ENCODE measurements at places on chromosomes 2 and 18. TPM values are rescaled to one million over a fixed set of nuclear protein-coding genes. Genes with fewer than 3 reads are reported as not detected.

Gene GKN1
- not detected for total RNA-seq

Gene GMCL1
- total RNA-seq: 8.0 TPM

Gene STAT4
- total RNA-seq: 15.1 TPM

DNA sequence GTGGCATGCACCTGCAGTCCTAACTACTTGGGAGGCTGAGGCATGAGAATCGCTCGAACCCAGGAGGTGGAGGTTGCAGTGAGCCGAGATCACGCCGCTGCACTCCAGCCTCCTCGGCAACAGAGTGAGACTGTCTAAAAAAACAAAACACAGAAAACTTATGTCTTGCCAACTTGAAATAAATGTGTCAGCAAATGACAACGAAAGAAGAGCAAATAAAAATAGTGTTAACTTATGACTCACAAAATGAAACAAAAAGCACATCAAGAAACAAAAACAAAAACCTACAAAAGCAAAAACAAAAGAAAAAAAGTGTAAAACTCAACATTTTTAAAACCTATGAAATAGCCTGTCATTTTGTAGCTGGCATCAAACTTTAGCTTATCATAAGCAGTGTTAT is 65.2 kb downstream of the KCNH7 start:
- H3K4me1 ChIP-seq: no peaks in the 10 kb centered on the region
- no peak overlapping the region for H3K27ac ChIP-seq
- no peaks in the 10 kb centered on the region for H3K27me3 ChIP-seq
- DNase-seq: no peak
- H3K36me3 ChIP-seq: no peaks in the 10 kb centered on the region

DNA sequence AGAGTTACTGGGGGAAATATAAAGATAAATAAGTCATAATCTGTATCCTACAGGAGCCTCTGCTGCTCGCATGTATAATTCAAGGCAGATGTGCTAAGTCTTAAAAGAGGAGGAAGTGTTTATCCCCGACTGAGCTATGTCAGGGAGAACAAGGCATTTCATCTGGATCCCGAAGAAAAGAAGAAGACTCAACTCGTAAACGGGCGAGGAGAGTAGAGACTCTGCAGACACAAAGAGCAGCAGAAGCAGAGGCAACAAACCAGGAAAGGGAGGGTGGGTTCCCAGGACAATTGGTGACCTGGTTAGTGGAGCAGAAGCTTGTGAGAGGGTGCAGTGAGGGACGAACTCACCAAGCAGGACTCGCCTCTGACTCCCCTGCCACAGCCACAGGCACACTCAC is 368.6 kb downstream of the EIPR1 start:
- H3K36me3 ChIP-seq: no peaks in the 10 kb centered on the region
- H3K4me1 ChIP-seq: no peaks in the 10 kb centered on the region
- H3K27ac ChIP-seq: no peak overlapping the region
- no peak for DNase-seq
- peaks cover 25% of the 10 kb centered on the region for H3K27me3 ChIP-seq

DNA sequence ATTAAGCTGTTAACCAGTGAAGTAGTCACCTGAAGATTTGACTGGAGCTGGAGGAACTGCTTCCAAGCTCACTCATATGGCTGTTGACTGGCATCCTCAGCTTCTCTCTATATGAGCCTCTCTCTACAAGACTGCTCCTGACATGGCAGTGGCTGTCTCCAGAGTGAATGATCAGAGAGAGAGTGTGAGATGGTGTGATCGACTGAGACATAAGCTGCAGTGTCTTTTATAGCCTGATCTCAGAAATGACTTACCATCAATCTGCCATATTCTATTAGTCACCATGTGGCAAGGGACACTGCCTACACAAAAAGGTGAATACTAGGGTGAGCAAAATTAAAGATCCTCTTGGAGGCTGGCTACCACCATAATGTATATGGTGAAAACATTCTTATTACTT is 7.8 kb upstream of the RBMS1 start:
- no peak overlapping the region for H3K27ac ChIP-seq
- H3K4me1 ChIP-seq: no peaks in the 10 kb centered on the region
- DNase-seq: no peak
- no peak overlapping the region for H3K4me3 ChIP-seq
- H3K27me3 ChIP-seq: peaks cover 7% of the 10 kb centered on the region
- H3K36me3 ChIP-seq: no peaks in the 10 kb centered on the region

GRCh38 chr2:223262946-223263345 is 211.0 kb downstream of the KCNE4 start:
- H3K4me3 ChIP-seq: no peak overlapping the region
- no peak overlapping the region for H3K27ac ChIP-seq
- DNase-seq: no peak
- peaks cover 2% of the 10 kb centered on the region for H3K27me3 ChIP-seq
- H3K4me1 ChIP-seq: no peaks in the 10 kb centered on the region
- no peaks in the 10 kb centered on the region for H3K36me3 ChIP-seq

- H3K27ac ChIP-seq: no peak overlapping the region
- H3K4me3 ChIP-seq: no peak overlapping the region
- H3K4me1 ChIP-seq: no peaks in the 10 kb centered on the region
- H3K27me3 ChIP-seq: peaks cover 24% of the 10 kb centered on the region
- no peaks in the 10 kb centered on the region for H3K36me3 ChIP-seq
Measured at GRCh38 chr2:18518116-18519111, 42.0 kb downstream of the RDH14 start.

GRCh38 chr2:165373278-165374010 is 96.1 kb upstream of the CSRNP3 start:
- H3K36me3 ChIP-seq: no peaks in the 10 kb centered on the region
- DNase-seq: no peak
- no peak overlapping the region for H3K4me3 ChIP-seq
- H3K27ac ChIP-seq: no peak overlapping the region
- no peaks in the 10 kb centered on the region for H3K27me3 ChIP-seq
- H3K4me1 ChIP-seq: no peaks in the 10 kb centered on the region

DNA sequence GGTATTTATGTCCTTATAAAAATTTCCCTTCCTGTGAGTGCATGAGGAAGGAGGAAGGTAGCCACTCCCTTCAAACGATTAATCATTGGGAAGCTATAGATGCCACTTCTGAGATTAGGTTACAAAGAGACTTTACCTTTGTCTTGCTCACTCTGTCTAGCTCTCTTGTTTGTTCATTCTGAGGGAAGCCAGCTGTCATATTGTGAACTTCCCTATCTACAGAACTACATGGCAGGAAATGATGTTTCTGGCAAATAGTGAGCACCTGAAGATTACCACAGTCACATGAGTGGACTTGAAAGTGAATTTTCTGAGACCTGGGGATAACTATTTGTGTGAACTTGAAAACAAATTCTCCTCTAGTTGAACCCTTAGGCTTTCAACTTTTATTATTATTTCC is 776.8 kb downstream of the CCDC85A start:
- DNase-seq: no peak
- H3K36me3 ChIP-seq: no peaks in the 10 kb centered on the region
- H3K27ac ChIP-seq: no peak overlapping the region
- no peaks in the 10 kb centered on the region for H3K27me3 ChIP-seq
- no peak overlapping the region for H3K4me3 ChIP-seq

DNA sequence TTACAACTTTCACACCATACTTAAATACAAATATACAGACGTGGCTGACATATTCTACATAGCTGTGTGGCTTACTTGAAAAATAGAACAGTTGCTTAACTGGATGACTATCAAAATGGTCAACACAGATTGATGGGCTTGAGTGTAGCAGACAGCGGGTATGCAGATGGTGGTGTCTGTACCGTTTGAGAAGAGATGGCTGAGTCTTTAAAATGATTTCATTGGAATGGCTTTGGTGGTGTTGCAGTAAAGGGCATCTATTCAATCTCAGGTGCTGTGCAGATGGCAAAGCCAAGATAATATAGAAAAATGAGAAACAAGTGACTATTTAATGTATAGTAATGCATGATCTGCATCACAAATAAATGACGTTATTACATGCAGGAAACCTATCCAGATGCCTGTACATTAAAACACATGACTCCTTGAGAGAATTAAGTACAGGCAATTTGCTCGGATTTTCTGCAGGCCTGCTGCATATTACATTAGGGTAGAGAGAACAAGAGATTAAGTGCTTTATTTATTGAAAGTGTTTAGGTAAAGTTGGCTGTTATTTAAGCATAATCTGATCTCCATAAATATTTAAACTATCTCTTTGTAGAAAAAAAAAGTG is 68.5 kb downstream of the AGPS start:
- H3K4me3 ChIP-seq: no peak overlapping the region
- no peaks in the 10 kb centered on the region for H3K4me1 ChIP-seq
- DNase-seq: no peak
- H3K27ac ChIP-seq: no peak overlapping the region
- no peaks in the 10 kb centered on the region for H3K27me3 ChIP-seq
- peaks cover 49% of the 10 kb centered on the region for H3K36me3 ChIP-seq

GRCh38 chr18:68803356-68803755 is 5.5 kb downstream of the CCDC102B start:
- H3K27ac ChIP-seq: no peak overlapping the region
- no peak overlapping the region for H3K4me3 ChIP-seq
- H3K27me3 ChIP-seq: no peaks in the 10 kb centered on the region

- no peaks in the 10 kb centered on the region for H3K36me3 ChIP-seq
- H3K27me3 ChIP-seq: no peaks in the 10 kb centered on the region
- H3K4me3 ChIP-seq: no peak overlapping the region
- no peak overlapping the region for H3K27ac ChIP-seq
- peaks cover 5% of the 10 kb centered on the region for H3K4me1 ChIP-seq
- no peak for DNase-seq
Measured at GRCh38 chr2:28710545-28710944, 41.1 kb upstream of the PPP1CB start.

DNA sequence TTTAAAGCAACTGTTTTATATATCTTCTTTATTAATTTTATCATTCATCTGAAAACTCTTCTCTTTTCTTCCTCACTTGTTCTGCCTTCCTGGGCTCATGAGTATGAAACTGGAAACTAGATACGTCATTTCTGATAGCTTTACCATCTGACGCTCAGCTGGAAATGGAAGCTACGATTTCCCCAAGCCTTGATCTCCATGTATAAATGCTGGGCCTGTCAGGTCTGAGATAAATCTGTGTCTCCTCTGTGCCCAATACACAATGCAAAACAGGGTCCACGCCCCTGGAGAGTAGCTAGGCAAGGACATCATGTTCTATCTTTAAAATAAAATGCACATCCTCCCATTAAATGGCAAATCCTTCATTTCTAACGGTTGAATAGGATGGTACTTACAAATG is 238.4 kb downstream of the AFF3 start:
- H3K36me3 ChIP-seq: peaks cover 60% of the 10 kb centered on the region
- no peak for DNase-seq
- H3K4me3 ChIP-seq: no peak overlapping the region
- peaks cover 17% of the 10 kb centered on the region for H3K4me1 ChIP-seq
- H3K27me3 ChIP-seq: no peaks in the 10 kb centered on the region
- H3K27ac ChIP-seq: no peak overlapping the region

DNA sequence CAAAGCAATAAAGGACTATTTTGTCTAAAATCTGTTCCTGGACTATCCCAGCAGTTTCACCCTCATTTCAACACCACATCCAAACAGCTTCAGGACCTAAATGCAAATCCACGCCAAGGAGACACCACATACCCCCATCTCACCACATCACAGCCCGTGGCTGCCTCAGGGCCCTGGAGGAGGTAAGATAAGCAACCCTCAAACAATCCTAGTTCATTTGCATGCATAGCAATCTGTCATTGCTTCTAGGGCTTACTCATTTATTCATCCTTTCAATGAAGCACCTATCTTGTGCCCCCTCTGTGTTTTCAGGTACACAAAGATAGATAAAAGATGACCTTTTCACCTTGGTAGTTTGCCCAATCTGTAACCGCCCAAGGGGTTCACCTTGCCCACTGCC is 86.5 kb downstream of the VSNL1 start:
- DNase-seq: no peak
- no peaks in the 10 kb centered on the region for H3K36me3 ChIP-seq
- no peak overlapping the region for H3K4me3 ChIP-seq
- peaks cover 13% of the 10 kb centered on the region for H3K27me3 ChIP-seq

DNA sequence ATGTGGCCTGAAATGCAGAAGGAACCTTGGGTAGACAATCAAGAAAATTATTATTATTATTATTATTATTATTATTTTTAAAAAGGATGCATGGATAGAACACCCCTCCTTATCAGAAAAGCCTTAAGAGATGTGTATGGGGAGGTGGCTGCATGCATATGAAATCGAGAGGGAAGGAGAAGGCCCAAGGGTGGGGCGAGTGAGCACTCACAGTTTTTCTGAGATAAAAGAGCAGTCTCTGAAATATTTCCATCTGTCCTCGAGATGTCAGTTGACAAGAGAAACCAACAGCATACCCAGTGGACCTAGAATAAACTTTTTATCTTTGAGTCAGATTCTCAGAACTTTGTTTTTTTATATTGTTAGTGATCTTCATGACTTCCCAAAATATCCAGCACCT is 282.9 kb downstream of the GPD2 start:
- DNase-seq: no peak
- H3K4me3 ChIP-seq: no peak overlapping the region
- no peaks in the 10 kb centered on the region for H3K36me3 ChIP-seq
- H3K27me3 ChIP-seq: peaks cover 2% of the 10 kb centered on the region
- H3K27ac ChIP-seq: no peak overlapping the region

- no peaks in the 10 kb centered on the region for H3K36me3 ChIP-seq
- no peak overlapping the region for H3K4me3 ChIP-seq
- no peak overlapping the region for H3K27ac ChIP-seq
- H3K4me1 ChIP-seq: no peaks in the 10 kb centered on the region
- peaks cover 2% of the 10 kb centered on the region for H3K27me3 ChIP-seq
- no peak for DNase-seq
Measured at GRCh38 chr2:16330012-16330411, 335.6 kb downstream of the CYRIA start.

DNA sequence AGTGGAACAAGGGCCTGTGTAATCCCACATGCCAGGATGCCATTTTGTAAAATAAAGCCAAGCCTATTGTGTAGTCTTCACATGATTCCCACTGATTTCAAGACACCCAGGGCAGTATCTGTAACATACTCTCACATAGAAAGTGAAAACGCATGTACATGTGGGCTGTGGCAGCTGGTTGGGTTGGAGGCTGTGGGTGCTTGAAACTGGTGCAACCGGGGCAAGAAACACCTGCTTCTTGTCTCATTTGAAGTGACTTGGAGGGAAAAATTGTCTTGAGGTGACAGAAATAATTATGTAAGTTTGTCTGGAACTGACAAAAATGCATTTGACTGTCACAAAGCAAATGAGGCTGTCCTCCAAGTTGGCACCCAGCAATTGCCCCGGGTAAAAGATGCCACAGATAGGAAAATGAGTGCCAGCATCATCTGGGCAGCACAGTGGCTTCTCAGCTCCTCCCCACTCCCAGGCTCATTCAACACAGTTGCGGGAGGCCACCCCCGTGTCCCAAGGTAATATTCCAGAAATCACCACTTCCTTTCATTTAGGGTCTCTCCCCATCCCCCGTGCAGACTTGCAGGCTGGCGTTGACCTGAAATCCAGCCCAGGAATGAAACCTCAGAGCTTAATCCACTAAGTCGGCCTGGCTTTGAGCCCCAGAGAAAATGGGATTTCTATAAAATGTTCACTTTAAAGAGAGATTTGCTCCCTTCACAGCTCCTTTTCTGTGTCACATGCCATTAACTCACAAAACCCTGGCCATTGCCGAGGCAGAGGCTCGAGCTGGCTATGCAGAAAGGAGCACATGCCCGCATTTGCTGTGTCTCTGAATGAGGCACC is 293.9 kb upstream of the PARD3B start:
- no peak for DNase-seq
- no peaks in the 10 kb centered on the region for H3K4me1 ChIP-seq
- H3K27me3 ChIP-seq: peaks cover 4% of the 10 kb centered on the region
- no peaks in the 10 kb centered on the region for H3K36me3 ChIP-seq
- no peak overlapping the region for H3K4me3 ChIP-seq

All from activated B cell treated with CpG ODN at 0.5 μM for 24 hours (primary cell).